Kidney glomerular epithelial cell (primary cell): ENCODE measurements at places on chromosomes 5 and 9.

DNA sequence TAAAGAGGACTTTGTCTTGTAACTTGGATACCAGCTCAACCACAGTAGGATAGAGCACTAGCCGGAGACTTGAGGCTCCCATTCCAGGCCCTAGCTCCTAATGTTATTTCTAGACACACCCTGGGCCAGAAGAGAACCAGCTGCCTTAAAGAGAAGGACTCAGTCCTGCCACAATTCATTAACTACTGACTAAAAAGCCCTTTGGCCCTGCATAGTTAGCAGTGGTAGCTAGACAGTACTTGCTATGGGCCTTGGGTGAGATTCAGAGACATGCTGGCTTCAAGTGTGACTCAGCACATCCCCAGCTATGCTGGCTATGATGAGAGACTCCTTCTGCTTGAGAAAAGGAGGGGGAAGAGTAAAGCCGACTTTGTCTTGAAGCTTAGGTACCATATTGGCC lies 47.3 kb downstream of the TMEM167A start:
- DNase-seq = peak; percentile 50

GRCh38 chr9:108039012-108039411 lies 549.4 kb upstream of the KLF4 start:
- DNase-seq = no peak

DNA sequence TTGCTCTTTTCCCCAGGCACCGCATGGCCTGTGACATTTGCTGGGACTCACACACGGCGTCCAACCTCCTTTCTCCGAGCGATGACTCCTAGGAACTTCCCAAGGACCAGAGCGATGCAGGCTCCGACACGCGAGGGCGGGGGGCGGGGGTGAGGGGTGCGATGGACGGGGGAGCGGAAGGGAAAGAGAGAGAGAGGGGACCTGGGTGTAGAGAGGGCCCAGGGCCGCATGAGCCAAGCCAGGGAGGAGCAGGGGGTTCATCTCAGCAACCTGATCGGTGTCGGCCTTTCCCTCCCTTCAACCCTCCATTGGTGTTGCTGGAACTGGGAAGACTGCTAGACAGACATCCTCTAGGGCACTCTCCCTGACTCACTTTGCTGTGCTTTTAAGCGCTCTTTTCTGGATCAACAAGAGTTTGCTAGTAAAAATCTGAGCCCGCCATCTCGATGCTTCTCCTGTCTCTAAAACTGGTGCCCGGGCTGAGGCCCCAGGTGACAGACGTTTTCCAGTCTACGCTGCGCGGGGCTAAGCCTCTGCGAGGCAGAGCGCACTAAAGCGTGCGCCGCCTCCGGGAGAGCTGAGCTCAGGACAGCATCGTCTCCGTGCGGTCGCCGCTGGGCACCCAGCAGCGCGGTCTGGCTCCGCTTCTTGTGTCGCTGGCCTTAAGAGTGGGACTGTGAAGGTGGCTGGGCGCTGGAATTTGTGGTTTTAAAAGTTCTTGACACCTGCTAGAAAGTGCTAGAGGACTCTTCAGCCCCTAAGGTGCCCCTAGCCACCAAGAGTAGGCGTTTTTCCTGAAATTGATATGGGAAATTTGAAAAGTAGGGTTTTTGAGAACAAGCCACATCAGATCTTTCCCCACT lies 1.0 kb upstream of the TSLP start:
- no peak for DNase-seq

DNA sequence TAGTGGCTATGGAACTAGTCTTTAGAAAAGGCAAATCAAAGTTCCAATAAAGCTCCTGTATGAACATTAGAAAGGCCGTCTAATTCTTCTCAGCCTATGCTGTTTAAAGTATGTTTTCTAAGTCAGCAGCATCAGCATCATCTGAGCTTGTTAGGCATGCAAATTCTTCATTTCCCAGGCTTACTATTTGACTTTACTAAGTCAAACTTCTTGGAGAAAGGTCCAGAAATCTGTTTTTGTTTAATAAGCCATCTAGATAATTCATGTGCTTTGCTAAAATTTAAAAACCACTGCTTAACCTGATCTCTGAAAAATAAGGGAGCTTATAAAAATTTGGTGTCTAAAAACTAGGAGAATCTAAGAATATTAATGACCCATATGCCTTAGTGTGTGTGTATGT lies 200.2 kb upstream of the SGCD start:
- no peak for DNase-seq

DNA sequence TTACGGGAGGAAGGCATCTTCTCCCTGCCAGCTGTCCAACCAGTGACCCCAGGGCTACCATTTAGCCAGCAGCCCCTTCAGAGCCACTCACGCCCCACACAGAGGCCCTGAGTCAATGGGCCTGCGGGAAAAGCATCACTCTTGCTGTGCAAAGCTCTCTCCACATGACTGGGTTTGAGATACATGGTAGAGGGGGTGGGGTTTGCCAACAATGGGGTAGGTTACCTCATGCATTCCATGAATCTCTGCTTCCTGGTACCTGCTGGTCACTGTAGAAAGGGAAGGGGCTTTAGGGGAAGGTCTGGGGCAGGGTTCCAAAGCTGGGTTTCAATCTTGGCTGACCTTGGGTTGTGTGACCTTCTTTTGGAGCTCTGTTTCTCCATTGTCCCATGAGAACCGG lies 22.9 kb upstream of the TTLL11 start:
- DNase-seq = peak; percentile 67

DNA sequence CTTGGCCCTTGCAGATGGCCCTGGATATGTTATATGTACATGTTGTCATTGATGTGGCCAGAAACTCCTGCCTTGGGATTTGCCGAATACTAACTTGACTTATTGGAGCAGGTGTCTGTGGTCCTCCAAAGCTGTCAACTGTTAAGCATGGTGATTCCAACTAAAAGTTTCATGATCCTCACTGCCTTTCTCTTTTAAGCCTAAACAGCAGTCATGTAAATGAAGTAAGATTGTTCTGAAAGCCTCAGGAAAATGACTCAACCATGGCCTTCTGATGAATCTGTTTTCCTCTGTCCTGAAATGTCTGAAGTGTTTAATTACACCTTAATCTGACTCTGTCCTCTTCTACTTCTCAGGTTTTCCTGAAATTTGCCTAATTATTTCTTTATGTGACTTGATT lies 245.0 kb downstream of the FAM114A2 start:
- DNase-seq = no peak

- DNase-seq = no peak
Observed at GRCh38 chr9:34633166-34633565, 4.3 kb upstream of the ARID3C start.
